Liver (tissue), 10 donors: ENCODE measurements at places on chromosomes 2 and 18. TPM values are rescaled to one million over a fixed set of nuclear protein-coding genes. Genes with fewer than 3 reads are reported as not detected.

- DNase-seq: no peak
These were observed 37.0 kb downstream of the TMEFF2 start for GRCh38 chr2:192157776-192158175.

DNA sequence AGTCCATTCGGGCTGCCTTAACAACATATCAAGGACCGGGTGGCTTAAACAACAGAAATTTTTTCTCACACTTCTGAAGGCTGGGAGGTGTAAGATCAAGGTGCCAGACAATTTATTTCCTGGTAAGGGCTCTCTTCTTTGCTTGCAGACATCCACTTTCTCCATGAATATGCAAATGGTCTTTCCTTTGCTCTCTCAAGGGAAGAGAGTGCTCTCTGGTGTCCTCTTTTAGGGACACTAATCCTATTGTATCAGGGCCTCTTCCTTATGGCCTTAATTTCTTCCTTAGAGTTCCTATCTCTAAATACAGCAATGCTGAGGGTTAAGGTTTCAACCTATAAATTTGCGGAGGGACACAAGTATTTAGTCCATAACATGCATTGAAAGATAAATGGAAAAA lies 770.8 kb downstream of the DSC3 start:
- DNase-seq: no peak

GRCh38 chr2:171703574-171704347 lies 16.5 kb downstream of the DYNC1I2 start:
- DNase-seq: no peak

- DNase-seq: no peak
These were observed 655.3 kb upstream of the FAM98A start for GRCh38 chr2:34254272-34254878.

DNA sequence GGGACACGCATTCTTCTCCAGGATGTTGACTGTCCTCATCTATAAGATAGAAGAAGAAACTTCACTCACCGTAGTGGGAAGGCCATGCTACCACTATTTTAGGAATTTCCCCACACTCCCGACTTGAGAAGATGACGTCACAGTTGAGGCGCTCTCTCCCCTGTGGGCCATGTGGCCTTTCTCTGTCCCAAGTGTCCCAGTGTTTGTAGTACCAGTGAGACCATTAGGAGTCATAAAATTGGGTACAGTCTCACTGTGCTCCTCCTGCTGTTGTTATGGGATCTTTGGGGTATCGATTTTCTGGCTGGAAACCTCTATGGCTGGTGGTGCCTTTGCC lies 7.2 kb upstream of the SNTG2 start:
- no peak for DNase-seq

DNA sequence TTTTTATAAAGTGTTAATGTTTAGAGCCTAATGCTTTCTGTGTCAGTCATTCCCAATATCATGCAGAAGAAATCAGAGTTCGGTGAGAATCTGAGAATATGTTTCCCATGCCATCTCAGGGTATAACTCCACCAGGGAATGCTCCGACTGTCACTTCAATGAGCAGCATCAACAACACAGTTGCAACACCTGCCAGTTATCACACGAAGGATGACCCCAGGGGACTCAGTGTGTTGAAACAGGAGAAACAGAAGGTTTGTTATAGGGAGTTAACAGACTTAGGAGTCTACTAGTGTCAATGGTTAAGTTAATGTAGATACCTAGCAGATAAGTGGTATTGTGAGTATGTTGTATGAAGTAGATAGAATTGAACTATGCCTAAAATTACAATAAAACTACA lies 31.0 kb downstream of the VAPA start:
- no peak for DNase-seq

- no peak for DNase-seq
These were observed 126.7 kb downstream of the ARHGAP15 start for GRCh38 chr2:143255899-143256298.

RGPD4 gene
- not detected for polyA plus RNA-seq

CHPF gene
- polyA plus RNA-seq: 31.1 TPM

ASXL3 gene
- 0.36 TPM for polyA plus RNA-seq

STARD6 gene
- not detected for polyA plus RNA-seq

LYG2 gene
- polyA plus RNA-seq: 0.31 TPM

ZAP70 gene
- 1.2 TPM for polyA plus RNA-seq

FIGN gene
- polyA plus RNA-seq: 1.1 TPM

DSC3 gene
- polyA plus RNA-seq: 0.06 TPM

GPR45 gene
- not detected for polyA plus RNA-seq
